PC-9 (cell line): ENCODE measurements at places on chromosomes 2 and 18. TPM values are rescaled to one million over a fixed set of nuclear protein-coding genes. Genes with fewer than 3 reads are reported as not detected.

RND3 gene
- total RNA-seq, result 72.9 and 99.1 TPM in 2 replicates

TSHZ1 gene
- 6.5 and 7.4 TPM in 2 replicates for total RNA-seq

- DNase-seq, result peak; percentile 34
These were observed 70.4 kb downstream of the CWC22 start for GRCh38 chr2:179936654-179937053.

HRH4 gene
- total RNA-seq, result 0.18 TPM in 1 of 2 replicates, not detected in the other

GULP1 gene
- total RNA-seq, result 31.5 and 38.0 TPM in 2 replicates

CNTNAP5 gene
- not detected in 2 replicates for total RNA-seq

MRO gene
- total RNA-seq, result not detected in 2 replicates

INPP5D gene
- 0.55 and 0.74 TPM in 2 replicates for total RNA-seq

DNA sequence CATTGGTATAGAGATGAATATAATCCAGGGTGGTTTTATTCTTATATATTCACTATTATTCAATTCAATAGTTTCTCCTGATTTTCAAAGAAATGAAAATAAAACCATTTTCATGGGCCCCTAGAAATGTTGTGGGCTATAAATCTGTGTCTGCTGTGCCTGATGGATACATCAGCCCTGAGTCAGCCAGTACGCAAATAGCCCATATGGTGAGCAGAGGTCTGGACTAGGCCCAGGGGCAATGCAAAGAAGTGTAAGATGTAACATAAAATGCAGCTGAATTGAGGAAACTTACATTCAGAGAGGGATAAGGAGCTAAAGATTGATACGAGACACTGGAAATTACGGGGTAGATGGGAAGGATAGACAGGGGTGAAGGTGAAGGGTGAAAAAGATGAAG, 122.5 kb downstream of the MAIP1 start:
- no peak for DNase-seq

DNA sequence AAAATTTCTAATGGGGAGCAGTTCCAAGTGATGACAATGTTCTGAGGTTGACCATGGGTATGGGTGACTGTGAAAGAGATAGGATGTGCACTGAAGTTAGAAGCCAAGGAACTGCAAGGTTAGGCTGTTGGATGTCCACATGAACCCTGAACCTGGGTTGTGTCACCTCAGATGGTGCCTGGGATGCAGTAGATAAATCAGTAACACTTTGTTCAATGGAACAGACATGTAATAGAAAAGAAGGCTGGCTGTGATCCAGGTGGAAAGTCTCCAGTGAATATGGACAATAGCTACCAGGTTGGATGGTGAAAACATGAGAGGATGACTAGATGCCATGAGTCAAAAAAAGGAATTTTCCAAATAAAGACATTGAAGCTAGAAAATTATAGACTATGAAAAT, 131.4 kb downstream of the TRABD2A start:
- DNase-seq, result no peak

MYO5B gene
- total RNA-seq, result 23.3 and 25.4 TPM in 2 replicates

MPV17 gene
- total RNA-seq, result 42.2 and 47.5 TPM in 2 replicates

GRCh38 chr2:80519121-80519643, 214.6 kb upstream of the LRRTM1 start:
- DNase-seq, result no peak

DNA sequence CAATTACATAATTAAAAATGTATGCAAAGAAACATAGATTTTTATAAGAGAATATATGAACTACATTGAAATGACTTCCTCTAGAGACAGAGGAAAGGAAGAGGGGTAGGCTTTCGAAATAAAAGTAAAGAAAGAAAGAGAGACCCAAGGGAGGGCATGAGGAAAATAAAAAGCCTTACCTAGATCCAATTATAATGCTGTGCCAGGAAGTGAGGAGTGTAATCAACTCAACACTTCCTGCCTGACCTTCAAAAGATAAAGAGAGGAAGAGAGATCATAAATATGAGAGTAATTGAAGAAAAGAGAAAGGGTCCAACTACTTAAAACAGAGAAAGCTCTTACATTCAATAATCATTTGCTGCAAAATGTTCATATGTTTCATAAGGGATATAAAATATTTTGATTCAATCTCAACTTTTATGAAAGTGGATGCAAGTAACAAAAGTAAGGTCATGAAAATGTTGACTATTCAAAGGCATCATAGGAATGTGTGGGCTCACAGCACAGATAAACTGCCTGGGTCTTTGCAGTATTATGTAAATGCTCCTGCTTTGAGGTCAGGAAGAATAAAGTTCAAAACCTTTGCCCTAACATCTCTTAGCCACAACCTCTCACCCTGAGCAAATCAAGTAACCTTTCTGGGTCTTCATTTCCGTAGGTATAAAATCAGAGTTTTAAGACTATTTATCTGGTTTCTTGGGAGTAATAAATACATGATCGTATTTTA, 1237.7 kb downstream of the LRP1B start:
- no peak for DNase-seq

DNA sequence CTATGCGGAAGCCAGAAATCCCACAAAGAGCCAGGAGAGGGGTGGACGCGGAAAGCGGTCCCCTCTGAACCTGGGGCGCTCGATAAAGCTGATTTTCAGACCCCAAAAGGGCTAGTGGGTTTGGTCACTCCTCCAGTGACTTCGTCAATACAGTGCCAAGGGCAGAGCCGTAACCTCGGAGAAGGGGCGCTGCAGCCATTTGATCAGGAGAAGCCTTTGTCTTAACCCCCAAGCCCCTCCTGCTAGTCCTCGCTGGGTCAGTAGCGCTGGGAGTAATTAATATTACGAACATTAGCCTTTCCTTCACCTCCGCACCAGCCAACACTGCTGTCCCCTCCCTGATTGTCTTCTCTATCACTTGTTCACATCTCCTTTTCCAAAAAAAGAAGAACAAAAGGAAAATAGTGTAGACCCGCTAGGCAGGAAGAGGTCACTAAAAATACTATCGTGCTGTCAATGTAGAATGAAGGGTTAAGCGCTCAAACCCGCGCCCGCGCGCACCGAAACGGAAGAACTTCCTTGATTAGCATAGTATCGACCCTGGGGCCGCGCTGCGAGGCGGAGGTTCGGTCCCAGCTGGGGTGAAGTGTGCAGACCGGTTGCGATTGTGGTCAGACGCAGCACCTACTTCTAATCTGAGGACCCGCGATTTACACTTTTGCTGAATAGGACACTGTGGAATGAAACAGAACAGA, 63.2 kb upstream of the MAPRE2 start:
- peak; percentile 35 for DNase-seq

GRCh38 chr18:41119031-41119430, 836.0 kb upstream of the PIK3C3 start:
- DNase-seq, result no peak
